ENCODE measurements at places on chromosomes 16 and 17.

GRCh38 chr16:69830534-69831211, 68.5 kb downstream of the WWP2 start:
- DNase-seq: no peak

- no peak for DNase-seq
These were observed 994 bp downstream of the CLTC start for GRCh38 chr17:59620518-59621259.

DNA sequence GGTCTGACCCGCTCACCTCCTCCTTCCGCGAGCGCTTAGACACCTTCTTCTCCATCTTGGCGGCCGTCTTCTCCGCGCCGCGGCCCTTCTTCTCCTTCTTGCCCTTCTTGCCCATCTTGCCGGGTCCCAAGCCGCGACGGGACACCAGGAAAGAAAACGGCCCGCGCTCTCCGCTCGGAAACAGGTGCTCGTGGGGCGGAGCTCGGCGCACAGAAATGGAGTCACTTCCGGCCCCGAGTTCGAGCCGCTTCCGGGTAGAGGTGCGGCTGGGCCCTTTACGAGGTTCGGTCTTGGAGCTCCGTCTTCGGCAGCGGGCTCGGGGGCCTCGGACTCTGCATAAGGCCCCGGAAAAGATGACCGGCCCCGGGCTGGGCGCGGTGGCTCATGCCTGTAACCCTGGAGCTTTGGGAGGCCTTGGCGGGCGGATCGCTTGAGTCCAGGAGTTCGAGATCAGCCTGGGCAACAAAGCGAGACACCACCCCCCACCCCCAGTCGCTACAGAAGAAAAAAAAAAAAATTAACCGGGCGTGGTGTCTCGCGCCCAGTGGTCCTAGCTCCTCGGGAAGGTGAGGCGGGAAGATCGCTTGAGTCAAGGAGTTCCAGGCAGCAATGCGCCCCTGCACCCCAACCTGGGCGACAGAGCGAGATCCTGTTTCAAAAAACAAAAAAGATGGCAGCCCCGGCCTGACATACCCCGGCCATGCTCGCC, at the start of gene KLHDC4:
Gene KLHDC4 (minus strand): TSS at position 211 of the 709 bp plus-strand sequence. CDS start 96 bp downstream, at position 115.
- no peak for DNase-seq

DNA sequence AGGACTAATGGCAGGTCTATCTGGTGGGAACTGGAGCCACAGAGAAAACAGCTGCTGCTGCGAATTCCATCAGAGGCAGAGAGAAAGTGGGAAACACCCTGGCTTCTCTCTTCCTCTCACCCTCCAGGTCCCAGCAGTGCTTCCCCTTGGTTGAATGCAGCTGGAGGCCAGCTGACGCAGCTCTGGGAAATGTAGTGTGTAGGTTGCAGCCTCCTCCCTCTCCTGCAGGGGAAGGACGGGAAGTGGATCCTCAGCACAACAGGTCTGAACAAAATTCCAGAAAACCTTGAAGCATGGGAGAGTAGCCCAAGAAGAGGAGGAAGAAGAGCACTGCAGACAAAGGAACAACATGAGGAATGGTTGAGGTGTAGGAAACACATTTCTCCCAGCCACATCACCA, 67.8 kb upstream of the MMP2 start:
- no peak for DNase-seq

DNA sequence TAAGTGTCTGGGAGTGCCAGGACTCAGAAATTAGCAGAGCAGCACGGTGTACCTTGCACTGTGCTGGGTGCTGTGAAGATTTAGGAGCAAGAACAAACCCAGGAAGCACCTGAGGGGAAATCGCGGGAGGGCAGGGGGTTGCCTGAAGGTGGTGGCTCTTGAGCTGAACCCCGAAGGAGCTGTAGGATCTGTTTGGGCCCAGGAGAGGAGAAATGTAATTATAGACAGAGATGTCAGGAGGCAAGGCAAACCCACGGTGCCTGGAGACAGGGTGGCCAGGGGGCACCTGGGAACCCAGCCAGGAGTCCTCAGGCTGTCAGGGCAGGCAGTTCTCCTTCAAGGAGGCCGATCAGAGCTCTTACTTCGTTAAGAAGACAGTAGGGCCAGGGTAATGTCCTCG, 109.1 kb downstream of the C16orf78 start:
- no peak for DNase-seq

- DNase-seq: no peak
These were observed 69.8 kb upstream of the METRNL start for GRCh38 chr17:83009414-83010205.

- DNase-seq: no peak
These were observed 60.0 kb downstream of the ABCC1 start for GRCh38 chr16:16009401-16009800.

GRCh38 chr17:38967290-38967738, at the start of gene FBXO47:
Gene FBXO47, minus strand, starts transcription at chr17:38967403. Its CDS starts 4,378 bp downstream, at chr17:38963025.
- DNase-seq: peak; percentile 57

GRCh38 chr17:7045492-7046126, 1.7 kb upstream of the SLC16A11 start:
- DNase-seq: no peak

DNA sequence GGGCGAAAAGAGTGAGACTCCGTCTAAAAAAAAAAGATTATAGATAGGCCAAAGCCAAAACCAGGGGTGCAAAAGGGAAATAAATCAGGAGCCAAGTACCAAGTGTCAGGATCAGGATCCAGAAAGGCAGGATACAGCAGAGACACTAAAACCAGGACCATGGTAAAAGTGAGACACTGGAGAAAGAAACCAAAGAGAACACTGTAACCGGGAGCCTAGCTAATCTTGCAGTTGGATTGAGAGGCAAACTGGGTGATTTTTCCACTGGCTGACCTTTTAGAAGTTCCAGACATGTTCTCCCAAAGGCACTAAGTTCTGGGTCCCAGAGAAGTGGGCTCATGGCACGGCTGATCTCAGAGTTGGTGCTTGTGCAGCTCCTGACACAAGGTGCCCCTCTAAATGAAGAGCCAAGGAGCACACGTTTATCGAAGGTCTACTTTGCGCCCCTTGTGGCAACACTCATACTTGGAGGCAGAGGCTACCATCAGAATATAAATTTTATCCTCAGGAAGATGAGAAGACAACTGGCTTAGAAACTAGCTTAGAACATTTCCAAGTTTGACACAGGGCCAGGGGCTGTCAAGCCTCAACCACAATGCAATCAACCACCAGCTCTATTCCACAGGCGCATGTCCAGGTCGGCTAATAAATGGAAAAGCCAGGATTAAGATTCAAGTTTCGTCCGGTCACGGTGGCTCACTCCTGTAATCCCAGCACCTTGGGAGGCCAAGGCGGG, 27.5 kb upstream of the HELZ start:
- DNase-seq: no peak

DNA sequence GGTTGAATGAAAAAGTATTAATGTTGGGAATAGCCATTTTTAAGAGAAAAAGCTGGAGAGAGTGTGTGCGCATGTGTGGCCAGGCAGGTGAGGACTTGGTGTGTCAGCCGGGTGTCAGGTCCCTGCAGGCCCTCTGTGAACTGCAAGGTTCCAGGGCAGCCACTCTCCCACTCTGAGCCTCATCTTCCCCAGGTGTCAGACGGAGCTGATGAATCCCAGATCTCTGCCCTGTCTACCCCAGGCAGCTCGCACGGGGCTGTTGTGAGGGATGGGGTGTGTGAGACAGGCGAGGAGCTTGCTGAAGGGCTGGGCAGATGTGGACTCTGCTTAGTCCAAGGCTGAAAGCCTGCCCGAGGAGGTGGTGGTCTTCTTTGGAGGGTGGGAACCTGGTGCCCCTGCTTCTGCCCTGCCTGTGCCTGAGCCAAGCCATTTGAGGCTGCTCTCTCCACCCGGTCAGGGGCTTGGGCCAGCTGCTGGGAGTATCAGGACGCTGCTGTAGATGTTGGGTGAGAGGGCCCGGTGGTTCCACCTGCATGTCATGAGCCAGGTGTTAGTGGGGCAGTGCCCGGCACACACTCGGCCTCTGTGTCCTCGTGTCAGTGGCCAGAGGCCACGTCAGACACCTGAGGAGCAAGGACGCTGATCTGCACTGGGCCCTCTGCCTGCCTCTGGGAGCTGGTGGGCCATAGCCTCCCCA, 122.4 kb downstream of the RAB11FIP4 start:
- no peak for DNase-seq

GRCh38 chr17:34703533-34703932, 124.2 kb downstream of the TMEM132E start:
- DNase-seq: no peak

DNA sequence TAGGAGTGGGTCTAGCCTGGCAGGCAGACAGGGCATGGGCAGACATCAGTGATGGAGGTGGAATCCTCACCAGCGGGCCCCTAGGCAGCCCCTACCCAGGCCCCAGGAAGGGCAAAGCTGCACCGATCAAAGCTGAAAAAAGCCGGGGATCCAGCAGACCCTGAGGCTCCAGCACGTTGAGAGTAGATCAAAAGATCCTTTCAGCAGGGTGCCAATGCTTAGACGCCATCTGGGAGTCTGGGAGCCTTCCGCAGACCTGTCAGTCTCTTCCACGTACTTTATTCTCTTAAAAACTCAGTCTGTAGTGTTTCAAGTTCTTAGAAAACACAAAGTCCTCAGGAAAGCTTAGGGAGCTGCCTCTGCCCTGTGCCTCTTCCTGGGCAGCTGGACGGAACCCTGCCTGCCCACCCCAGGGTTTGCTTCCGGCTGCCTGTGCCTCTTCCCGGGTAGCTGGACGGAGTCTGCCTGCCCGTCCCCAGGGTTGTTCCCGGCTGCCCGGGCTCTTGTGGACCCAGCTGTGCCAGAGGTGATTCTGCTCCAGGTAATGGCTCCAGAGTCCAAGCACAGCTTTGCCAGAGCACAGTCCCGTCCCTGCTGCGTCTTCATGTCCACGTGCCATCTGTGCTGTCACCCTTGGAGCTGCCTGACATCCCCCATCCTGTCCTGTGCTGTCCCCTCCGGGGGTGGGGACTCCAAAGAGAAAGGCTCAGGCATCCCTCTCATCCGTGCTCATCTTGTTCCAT, 50.8 kb upstream of the PVALEF start:
- DNase-seq: no peak

- no peak for DNase-seq
These were observed 63.6 kb downstream of the NUP93 start for GRCh38 chr16:56793492-56793891.

GRCh38 chr17:66511135-66511534, 208.7 kb downstream of the PRKCA start:
- DNase-seq: no peak

DNA sequence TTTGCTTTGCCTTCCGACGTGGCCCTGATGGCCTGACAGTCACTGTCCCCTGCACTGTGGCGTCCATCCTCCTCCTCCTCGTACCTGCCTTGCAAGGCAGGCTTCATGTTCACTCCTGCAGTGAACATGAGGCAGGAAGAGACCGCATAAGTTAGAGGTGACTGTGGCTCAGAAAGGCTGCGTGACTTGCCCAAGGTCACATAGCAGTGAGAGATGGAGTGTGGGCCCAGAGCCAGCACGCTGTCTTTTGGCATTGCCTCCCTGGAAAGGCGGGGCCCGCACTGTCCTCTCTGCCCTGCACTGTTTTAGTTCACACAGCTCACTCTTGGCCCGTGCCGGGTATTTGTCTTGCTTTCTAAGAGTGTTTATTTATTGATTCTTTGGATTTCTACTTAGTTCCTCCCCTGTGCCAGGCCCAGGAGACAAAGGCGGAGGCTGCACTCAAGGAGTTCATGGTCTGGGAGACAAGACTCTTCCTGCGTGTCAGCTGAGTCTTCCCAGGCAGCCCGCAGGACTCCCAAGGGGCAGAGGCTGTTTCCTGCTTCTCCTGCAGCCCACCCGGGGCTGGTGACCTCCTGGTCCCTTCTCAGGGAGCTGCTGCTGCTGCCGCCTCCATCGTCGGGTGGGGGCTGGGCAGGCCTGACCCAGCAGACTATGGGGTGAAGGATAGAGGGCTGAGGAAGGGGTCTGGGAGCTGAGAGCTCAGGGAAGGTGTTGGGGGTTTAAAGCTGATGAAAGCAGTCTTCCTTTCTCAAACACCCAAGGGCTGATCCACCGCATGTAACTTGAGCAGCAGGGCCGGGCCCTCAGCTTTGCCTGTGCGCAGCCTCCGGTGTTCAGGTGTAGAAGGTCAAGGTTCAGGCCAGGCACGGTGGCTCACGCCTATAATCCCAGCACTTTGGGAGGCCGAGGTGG, 12.7 kb downstream of the CYGB start:
- no peak for DNase-seq

DNA sequence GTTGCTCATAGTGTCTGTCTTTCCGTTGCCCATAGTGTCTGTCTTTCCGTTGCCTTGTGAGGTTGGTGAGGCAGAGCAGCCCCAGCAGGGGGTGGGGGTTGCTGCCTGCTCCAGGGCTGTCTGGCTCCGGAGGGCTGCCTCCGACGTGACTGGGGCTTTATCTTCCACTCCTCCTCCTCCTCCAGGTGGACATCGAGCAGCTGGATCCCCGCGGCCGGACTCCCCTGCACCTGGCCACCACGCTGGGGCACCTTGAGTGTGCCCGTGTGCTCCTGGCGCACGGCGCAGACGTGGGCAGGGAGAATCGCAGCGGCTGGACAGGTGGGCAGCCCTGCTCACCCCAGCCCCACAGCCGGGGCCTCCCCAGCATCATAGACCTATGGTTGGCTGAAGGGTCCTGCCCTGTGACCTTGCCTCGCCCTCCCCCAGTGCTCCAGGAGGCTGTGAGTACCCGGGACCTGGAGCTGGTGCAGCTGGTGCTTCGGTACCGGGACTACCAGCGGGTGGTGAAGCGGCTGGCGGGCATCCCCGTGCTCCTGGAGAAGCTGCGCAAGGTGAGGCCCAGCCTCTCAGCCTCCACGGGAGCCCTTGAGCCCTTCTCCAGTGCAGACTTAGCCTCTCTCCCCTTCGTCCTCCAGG, 14.7 kb downstream of the ANKRD13B start:
- DNase-seq: no peak

DNA sequence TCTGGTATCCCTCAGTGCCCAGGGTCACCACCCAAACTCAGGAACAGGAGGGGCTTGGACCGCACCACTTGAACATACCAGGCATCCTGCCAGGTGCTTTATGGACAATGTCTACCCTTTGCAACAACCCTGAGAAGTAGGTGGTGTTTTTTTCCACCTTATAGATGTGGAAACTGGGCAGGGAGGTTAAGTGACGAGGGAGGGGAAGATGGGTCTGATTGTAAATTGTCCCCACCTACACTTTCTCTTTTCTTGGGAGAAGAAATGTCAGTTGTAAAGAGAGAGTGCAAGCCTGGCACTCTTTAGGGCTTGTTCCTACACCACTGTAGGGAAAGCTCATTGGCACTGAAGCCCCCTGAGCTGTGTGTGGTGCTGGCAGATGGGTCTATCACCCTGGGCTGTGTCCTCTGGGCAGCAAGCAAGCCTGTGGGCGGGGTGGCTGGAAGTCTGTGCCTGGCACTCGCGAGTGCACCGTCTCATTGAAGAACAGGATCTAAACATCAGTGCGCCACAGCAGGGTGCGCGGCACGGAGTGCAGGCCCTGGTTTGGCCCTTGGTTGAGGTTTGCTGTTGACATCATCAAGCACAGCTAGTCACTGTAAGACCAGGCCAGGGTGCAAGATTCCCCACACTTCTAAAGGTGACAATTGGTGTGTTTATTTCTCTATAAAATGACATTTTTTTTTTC, 15.1 kb downstream of the NOD2 start:
- no peak for DNase-seq

GRCh38 chr17:73522107-73522506, 122.1 kb downstream of the SDK2 start:
- DNase-seq: no peak

DNA sequence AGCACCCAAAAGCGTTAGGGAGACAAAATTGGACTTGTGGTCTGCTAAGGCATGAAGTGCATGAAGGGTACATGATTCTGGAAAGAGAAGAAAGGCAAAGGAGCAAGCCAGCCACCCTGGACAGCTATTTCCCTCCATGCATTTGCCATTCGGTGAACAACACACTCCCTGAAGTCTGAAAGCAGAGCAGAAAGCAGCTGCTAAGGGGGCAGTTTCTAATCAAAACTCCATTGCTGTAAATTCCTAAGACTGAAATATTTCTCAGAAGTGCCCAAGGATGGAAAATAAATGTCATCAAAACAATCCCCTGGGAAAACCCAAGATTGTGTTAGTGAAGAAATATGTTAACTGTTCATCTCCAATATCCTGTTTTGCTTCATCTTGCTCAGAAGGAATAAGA, 44.3 kb downstream of the PMP22 start:
- no peak for DNase-seq

Data from non-pigmented ciliary epithelial cell (primary cell).